ENCODE measurements at places on chromosomes 2 and 18.

- no peak for DNase-seq
Measured at GRCh38 chr2:207156451-207157161, 9.1 kb downstream of the KLF7 start.

DNA sequence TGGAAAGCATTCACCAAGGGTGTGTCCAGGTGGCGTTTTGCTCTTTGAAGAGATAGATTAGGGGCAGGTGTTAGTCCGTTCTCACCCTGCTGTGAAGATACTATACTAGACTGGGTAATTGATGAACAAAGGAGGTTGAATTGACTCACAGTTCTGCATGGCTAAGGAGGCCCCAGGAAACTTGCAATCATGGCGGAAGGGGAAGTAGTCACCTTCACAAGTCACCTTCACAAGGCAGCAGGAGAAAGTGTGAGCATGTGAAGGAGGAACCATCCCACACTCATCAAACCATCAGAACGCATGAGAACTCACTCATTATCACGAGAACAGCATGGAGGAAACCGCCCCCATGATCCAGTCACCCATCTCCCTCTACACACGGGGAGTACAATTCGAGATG, 135.7 kb upstream of the NFATC1 start:
- DNase-seq = no peak

DNA sequence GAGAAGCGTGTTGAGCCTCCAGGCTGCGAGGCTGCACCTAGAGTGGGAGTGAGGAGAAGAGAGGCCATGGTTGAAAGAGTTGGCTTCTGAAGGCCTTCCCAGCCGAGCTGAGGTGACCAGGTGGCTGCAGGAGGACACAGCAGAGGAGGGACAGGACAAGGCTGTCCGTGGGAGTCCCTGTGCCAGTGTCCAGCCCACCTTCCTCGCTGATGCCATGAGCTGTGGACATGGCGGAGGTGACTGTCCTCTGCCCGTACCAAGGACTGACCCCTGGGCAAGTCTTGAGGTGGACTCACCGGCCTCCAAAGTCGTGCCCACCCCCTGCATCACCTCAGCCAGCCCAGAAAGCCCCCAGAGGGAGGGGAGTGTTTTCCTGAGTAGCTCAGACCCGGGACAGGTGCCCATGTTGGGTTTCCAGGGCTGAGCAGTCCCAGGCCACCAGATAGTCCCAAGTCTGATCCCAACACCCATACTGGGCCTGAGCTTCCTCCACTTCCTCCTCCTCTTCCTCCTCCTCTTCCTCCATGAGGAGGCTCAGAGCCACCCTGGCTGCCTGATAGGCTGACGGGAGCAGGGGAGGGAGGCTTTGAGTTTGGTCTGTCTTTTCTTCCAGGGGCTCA, 43.0 kb upstream of the FOSL2 start:
- DNase-seq = no peak

DNA sequence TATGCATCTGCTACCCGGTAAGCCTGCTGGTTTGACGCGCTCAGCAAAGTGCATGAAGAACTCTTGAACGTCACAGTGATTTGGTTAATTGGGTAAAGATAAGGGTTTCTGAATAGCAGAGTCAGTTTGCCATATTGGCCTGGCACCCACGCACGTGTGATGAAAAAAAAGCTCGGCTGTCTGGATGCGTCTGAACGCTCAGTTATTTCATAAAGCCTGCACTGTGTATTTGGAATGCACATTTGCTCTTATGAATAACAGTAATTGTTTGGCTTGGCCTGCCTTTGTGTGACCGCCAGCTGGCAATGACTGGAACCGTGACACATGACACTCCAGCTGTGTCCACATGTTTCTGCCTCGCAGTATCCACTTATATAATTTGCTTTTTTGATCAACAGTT, 129.2 kb upstream of the MEIS1 start:
- no peak for DNase-seq

DNA sequence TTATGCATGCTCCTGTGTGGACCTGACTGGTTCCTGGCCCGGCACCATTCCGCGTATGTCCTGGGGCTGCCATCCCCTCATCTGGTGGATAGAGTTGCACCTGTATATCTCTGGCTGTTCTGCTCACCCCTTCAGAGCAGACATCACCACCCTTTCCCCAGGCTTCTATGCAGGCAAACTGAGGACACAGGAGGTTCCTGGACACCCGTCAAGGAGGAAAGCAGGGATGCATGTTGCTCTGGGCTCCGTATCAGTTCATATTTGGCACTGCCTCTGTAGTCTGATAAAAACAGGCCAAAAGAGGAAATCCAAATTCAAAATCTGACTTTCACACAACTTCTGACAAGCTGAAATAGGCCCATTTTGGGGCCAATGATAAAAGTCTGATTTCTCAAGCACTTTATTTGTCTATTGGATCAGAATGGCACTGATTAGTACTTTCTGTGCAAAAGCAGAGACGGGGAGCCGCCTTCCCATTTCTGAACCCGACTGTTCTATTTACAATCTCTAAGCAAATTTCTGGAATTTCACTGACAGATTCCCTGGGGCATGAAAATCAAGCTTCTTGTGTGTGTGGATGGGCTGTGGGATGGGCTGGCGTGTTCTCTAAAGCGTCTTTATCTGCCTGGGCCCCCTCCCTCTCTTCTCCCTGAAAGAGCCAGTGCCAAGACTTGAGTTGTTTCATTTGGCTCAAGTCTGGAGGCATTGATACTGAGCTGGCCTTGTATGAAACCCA, 96.9 kb downstream of the SETBP1 start:
- DNase-seq = no peak

DNA sequence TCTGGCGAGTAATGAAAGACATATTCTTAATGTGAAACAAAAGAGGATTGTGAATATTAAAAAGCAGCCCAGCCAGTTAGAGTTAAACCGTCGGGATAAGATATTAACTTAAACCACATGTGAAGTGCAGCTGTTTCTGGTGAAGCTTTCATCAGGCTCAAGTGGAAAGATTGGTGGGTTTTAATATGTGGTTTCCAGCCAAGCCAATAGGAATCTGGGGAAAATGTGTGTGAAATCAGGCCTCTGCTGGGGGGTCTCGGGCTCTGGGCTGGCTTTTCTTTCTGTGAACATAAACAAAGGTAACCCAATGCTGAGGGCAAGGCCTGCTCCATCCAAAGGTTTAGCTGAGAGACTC, 279.6 kb downstream of the SLC4A3 start:
- DNase-seq = no peak

- no peak for DNase-seq
Measured at GRCh38 chr2:17581831-17582230, 41.3 kb downstream of the VSNL1 start.

- no peak for DNase-seq
Measured at GRCh38 chr18:38539371-38539770, 973.8 kb upstream of the CELF4 start.

DNA sequence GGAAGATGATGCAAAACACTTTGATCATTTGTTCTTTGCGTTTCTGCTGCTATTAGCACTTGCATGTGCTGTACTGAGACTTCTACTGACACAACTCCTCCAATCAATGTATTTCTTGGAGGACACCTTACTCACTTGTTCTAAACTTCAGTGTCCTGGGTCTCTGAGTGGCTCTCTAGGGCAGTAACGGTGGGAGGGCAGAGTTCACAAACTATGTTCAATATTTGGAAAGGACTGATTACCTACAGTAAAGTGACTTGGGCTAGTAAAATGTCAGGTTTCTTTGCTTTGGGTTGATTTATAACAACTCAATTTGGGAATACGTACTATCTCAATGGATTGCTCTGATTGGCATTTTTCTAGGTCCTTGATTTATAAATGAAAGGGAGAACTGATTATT, 49.3 kb upstream of the PAX8 start:
- no peak for DNase-seq

DNA sequence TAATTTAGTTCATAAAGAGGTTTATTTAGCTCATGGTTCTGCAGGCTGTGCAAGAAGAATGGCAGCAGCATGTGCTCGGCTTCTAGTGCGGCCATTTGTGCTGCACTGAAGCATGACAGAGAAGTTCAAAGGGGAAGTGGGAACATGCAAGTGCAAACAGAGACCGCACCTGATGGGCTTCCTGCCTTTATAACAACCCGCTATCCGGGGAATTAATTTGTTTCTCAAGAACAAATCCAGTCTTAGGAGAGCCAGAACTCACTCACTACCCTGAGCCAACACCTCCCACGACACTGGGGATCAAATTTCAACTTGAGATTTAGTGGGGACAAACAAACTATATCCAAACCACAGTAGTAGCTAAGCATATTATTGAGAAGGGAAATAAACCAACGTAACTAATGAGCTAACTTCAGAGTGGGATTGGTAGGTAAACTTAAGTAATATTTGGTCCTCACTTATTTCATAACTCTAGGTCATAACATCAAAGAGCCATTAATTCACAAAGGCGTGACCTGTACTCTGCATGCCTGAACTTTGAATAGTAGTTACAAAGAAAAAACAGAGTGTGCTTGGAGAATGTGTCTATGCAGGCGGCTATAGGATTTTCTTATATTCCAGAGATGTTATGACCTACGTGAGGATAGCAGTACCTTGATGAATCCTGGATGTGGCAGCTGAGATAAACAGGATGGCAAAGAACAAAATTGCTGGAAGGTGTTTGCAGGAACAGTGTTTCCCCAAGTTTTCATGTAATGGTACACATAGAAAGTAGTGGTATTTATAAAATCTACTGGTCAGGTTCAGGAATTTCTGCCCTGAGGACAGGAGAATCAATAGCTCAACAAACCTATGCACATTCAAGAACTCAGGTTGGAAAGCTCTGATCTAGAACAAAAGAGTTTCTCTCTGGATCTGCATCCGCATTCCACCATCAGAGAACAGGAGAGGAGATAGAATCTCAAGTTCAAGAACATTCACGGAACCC, 845.9 kb upstream of the ID2 start:
- no peak for DNase-seq

- DNase-seq = no peak
Measured at GRCh38 chr2:150046810-150047209, 440.7 kb downstream of the RND3 start.

DNA sequence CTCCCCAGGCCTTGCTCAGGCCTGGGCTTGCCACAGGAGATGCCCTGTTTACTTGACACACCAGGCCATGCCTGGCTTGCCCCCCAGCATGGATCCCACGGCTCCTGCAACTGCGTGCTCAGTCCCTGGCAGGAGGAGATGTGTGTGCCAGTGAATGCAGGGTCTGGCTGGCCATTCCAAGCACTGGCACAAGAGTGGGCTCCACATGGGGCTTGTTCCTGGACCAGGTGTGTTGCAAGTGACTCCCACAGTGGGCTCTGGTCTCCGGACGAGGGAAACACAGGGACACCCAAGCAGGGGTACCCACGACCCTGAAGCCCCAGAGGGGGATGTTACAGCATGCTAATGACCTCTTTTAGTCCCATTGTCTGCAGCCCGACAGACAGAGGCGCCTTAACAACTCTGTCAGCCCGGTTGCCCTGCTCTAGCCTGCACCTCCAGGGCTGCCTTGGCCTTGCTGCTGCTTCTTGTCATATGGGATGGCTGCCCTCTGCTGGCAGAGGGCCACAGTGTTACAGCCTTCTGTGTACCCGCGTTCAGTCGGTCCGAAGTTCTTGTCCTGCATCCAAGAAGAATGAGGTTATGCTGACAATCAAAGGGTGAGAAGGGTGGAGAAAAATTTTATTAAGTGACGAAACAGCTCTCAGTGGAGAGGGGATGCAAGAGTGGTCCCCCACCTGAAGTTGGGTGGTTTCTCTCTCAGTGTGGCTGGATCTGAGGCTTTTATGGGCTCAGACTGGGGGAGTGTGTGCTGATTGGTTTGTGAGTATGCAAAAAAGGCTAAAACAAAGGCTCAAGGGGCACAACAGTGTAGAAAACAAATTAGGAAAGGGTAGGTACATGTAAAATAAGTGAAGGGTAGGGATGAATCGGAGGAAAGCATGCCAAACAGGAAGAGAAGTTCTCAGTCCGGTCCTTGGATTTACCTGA, 180.4 kb downstream of the MBD5 start:
- peak; percentile 15 for DNase-seq

GRCh38 chr2:202687276-202687675, 52.5 kb downstream of the FAM117B start:
- no peak for DNase-seq

- no peak for DNase-seq
Measured at GRCh38 chr18:63773551-63773950, 1.7 kb upstream of the SERPINB7 start.

GRCh38 chr2:203341741-203342310, 13.6 kb downstream of the ABI2 start:
- no peak for DNase-seq

- no peak for DNase-seq
Measured at GRCh38 chr2:1843646-1844045, 99.3 kb upstream of the PXDN start.

GRCh38 chr2:100909534-100910081, 89.7 kb downstream of the NPAS2 start:
- DNase-seq = no peak

GRCh38 chr2:157439824-157440186, 4.1 kb downstream of the CYTIP start:
- no peak for DNase-seq

DNA sequence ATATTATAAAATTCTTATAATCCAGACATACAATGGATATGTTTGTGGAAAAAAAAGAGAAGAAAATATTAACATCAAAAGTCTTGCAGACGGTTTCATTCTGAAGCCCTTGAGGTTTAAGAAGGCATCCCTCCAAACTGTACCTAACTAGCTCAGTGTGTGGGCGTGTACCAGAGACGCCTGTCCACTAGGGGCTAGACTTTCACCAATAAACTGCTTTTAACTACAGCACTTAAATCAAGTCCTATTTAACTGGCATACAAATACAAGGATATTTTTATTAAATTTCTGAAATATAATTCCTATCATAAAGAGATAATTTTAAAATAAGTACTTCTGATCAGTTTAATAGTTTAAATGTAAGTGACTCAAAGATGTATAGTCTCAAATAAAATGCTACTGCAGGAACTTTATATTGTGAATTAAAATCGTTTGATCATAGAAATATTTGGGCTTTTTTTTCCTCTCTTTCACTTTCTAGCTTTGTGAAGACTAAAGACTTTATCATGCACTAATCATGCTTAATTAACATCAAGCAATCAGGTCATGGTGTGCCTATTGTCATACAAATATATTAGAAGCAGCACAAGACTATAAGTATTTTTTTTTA, 437.7 kb downstream of the SATB2 start:
- no peak for DNase-seq

DNA sequence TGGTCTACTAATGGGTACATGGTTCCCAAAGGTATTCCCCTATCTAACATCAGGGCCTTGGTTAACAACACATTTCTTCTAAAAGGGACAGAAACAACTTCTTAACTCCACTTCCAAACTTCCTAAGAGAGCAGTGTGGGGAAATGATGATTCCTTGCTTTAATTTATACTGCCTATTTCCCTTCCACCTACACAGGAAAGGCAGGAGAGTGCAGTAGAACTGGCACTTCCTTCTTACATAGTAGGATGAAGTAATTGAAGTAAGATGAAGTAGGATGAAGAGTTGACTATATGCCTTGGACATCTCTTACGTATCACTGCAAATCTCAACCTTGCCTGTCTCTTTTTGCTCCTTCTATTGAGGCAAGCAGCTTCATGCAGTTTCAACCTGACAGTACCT, 54.7 kb downstream of the CD28 start:
- no peak for DNase-seq
